Thymus (tissue), 14 donors: ENCODE measurements at places on chromosomes 12 and 14. TPM values are rescaled to one million over a fixed set of nuclear protein-coding genes. Genes with fewer than 3 reads are reported as not detected.

- H3K4me3 ChIP-seq = no peak overlapping the region
- H3K27me3 ChIP-seq = no peaks in the 10 kb centered on the region
- no peak overlapping the region for H3K27ac ChIP-seq
- no peaks in the 10 kb centered on the region for H3K4me1 ChIP-seq
- H3K36me3 ChIP-seq = no peaks in the 10 kb centered on the region
Measured at GRCh38 chr12:92899386-92900001, 29.6 kb downstream of the EEA1 start.

GRCh38 chr12:83122623-83122934 is 435.9 kb downstream of the TMTC2 start:
- no peaks in the 10 kb centered on the region for H3K27me3 ChIP-seq
- H3K36me3 ChIP-seq = no peaks in the 10 kb centered on the region
- H3K4me1 ChIP-seq = no peaks in the 10 kb centered on the region

DNA sequence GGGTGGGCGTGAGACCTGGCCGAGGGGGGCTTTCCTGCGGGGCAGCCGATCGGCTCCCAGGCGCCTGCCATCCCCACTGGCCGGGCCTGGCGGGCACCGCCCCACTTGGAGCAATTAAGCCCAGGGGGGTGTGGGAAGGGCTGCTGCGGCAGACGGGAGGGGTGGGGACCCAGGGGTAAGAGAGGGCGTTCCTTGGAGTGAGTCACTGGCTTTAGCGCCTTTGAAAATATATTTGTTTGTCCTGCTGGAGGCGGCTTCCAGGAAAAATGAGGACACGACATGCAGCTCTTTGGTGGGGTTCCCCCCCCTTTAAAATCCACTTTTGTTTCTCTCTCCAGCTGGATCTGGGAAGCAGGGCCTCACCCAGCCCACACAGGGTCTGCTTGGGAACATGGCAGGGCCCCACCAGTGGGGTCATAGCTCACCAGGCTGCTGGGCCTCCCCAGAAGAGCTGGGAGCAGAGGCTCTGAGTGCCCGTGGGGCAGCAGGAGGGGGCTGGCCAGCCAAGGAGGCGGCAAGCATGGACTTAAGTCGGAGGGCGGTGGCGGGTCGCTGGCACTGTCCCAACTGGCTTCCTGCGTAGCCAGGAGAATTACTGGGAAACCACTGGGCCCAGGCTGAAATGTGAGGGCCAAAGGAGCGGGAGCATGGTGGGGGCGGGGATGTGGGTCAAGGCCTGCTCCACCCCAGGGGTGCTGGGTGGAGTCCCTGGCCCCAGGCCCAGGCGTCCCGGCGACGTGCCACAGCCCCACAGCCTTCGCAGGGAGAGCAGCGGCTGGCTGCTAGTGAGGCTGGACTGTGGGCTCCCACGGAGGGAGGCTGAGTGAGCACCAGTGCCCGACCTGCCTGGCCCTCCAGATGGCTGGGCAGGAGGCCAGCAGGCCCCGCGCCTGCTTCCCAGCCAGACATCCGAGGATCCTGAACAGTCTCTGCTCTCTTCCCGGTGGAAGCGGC is 128.0 kb downstream of the RFLNA start:
- H3K4me3 ChIP-seq = no peak overlapping the region
- H3K27me3 ChIP-seq = no peaks in the 10 kb centered on the region
- H3K4me1 ChIP-seq = no peaks in the 10 kb centered on the region
- DNase-seq = no peak

GRCh38 chr12:122895704-122896636 is at the start of gene VPS37B:
Gene VPS37B, minus strand, starts transcription at chr12:122896124. Its CDS starts 62 bp downstream, at chr12:122896062.
- no peak for DNase-seq
- H3K36me3 ChIP-seq = no peaks in the 10 kb centered on the region
- H3K4me1 ChIP-seq = peaks cover 76% of the 10 kb centered on the region
- no peaks in the 10 kb centered on the region for H3K27me3 ChIP-seq

- no peaks in the 10 kb centered on the region for H3K36me3 ChIP-seq
- H3K4me3 ChIP-seq = no peak overlapping the region
- no peak overlapping the region for H3K27ac ChIP-seq
- DNase-seq = no peak
Measured at GRCh38 chr14:77812028-77812427, 12.1 kb downstream of the ADCK1 start.

- H3K36me3 ChIP-seq = peaks cover 24% of the 10 kb centered on the region
- H3K4me3 ChIP-seq = peak overlapping the region; percentile 66
- H3K27me3 ChIP-seq = no peaks in the 10 kb centered on the region
- no peak overlapping the region for H3K27ac ChIP-seq
Measured at GRCh38 chr14:77707355-77707723, 484 bp downstream of the ALKBH1 start.

DNA sequence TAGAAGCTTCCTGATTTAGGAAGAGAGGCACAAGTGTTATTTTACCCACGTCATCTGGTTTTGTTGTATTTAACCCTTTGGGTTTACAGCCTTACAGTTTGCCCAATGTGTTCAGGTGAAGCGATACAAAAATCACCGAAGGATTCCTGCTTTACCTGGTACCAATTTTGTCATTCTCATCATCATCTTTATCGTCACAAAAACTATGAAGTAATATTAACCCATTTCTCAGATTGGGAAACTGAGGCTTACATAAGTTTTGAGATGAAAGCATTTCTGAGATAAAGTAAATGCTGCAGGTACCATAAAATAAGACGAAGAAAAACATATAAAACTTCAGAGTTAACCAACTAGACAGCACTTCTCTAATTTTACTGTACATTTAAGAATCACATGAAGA is 370.6 kb upstream of the OR4E1 start:
- peaks cover 41% of the 10 kb centered on the region for H3K4me1 ChIP-seq
- H3K27ac ChIP-seq = no peak overlapping the region

- H3K27ac ChIP-seq = no peak overlapping the region
- no peaks in the 10 kb centered on the region for H3K36me3 ChIP-seq
- H3K4me3 ChIP-seq = no peak overlapping the region
- H3K27me3 ChIP-seq = no peaks in the 10 kb centered on the region
Measured at GRCh38 chr12:82593143-82593542, 93.6 kb upstream of the TMTC2 start.

DNA sequence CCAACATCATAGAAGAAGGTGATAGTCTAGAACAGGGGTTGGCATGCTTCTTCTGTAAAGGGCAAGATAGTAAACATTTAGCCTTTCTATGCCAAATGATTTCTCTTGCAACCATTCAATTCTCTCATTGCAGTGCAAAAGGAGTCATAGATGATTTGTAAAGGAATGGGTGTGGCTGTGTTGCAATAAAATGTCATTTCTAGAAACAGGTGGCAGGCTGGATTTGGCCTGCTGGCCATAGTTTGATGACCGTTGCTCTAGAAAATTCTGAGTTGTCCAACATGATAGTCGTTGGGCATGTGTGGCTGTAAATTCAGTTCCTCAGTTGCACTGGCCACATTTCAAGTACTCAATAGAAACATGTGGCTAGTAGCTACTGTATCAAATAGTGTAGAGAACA is 21.7 kb downstream of the SMCO2 start:
- no peaks in the 10 kb centered on the region for H3K36me3 ChIP-seq
- H3K4me3 ChIP-seq = no peak overlapping the region
- H3K4me1 ChIP-seq = peaks cover 22% of the 10 kb centered on the region
- no peaks in the 10 kb centered on the region for H3K27me3 ChIP-seq

DNA sequence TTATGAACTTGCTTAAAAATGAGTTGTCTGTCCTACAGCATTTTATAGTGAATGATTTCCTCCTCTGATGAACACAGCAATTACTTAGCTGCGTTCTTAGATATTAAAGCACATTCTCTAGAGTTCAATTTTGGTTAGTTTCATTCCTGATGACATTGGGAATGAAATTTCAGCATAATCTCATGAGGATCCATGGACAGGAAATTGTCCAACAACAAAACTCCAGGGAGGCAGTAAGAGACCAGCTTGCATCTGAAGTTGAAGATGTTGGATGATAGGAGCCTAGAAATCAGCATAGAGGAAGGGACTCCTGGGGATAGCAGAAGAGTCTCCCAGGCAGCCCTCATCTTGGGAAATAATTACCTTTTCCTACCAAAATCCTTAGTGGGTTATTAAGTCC is 128.7 kb upstream of the RAP1B start:
- H3K4me3 ChIP-seq = no peak overlapping the region
- H3K36me3 ChIP-seq = no peaks in the 10 kb centered on the region
- DNase-seq = no peak
- H3K4me1 ChIP-seq = peaks cover 15% of the 10 kb centered on the region
- no peaks in the 10 kb centered on the region for H3K27me3 ChIP-seq
- H3K27ac ChIP-seq = peak overlapping the region; percentile 62

GRCh38 chr14:104142946-104143470 is 4.6 kb downstream of the KIF26A start:
- no peaks in the 10 kb centered on the region for H3K36me3 ChIP-seq
- no peak overlapping the region for H3K27ac ChIP-seq
- peaks cover 30% of the 10 kb centered on the region for H3K27me3 ChIP-seq
- H3K4me1 ChIP-seq = no peaks in the 10 kb centered on the region
- no peak overlapping the region for H3K4me3 ChIP-seq

DNA sequence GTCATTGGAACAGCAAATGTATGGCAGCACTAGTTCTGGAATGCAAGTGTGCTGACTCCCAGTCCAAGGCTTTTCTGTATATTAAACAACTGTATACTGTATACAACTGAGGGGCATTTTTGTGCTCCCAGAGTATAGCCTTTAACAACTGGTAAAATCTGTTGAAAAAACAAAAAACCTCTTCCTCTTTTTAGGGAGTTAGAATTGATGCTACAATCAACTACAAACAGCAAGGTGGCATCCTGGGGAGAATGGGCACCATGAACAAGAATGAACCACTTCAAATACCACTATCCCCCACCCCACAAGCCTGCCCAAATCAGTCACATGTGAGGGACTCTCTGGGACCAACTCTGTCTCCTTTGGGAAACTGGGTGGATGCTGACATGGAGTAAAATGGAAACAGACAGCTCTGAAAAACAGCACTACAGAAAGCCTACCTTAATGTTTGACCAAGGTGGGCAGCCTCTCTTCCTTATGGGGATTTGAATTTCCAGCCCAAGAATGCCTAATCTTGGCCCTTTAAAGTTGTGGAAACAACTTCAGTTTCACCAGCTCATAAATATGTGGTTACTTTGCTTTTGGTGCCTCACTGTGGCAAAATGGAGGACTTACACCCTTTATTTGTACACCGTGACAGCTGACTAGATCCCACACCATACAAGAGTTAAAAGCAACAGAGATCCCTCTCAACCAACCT is 7.5 kb downstream of the VTI1B start:
- H3K27ac ChIP-seq = no peak overlapping the region
- H3K4me3 ChIP-seq = no peak overlapping the region
- DNase-seq = peak; percentile 14

- H3K4me1 ChIP-seq = no peaks in the 10 kb centered on the region
- H3K36me3 ChIP-seq = peaks cover 11% of the 10 kb centered on the region
Measured at GRCh38 chr14:94042433-94043091, 16.4 kb downstream of the OTUB2 start.

DNA sequence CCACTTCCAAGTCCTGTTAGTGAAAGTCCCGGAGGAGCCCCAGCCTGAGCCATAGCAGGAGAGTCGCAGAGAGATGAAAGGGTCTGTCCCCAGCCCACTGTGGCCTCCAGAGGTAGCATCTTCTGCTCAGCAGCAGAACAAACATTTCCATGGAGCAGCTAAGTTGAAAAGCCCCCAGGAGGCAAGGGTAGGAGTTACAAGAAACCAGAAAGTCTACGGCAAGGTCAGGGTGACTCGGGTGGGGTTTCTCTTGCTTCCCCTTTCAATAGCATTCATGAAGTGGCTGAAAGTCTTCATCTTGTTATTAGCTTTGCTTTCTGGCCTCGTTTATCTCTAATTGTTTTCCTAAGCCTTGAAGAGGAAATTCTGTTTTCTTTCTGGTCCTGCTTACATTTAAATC is 151.2 kb upstream of the DIO3 start:
- H3K4me1 ChIP-seq = no peaks in the 10 kb centered on the region
- H3K36me3 ChIP-seq = no peaks in the 10 kb centered on the region
- no peak for DNase-seq

DNA sequence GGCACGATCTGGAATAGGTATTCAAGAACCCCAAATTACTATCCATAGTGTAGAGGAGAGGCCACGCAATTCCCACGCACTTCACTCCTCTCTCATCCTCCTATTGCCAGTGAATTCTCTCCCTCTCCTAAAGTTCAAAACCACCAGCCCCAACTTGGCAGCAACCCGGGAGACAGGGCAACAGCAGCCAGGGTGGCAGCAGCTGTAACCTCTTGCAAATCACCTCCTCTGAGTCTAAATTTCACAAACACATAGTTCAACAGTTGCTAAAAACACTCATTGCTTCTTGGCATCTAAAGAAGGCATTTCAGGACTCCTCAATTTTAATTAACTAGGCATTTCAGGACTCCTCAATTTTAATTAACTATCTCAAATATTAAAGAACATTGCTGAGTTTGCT is 37.7 kb upstream of the MANSC4 start:
- H3K4me1 ChIP-seq = no peaks in the 10 kb centered on the region
- peaks cover 3% of the 10 kb centered on the region for H3K27me3 ChIP-seq
- H3K36me3 ChIP-seq = no peaks in the 10 kb centered on the region
- H3K4me3 ChIP-seq = no peak overlapping the region
- no peak for DNase-seq

GRCh38 chr14:21933681-21934080 is 260.1 kb upstream of the OR4E1 start:
- no peaks in the 10 kb centered on the region for H3K27me3 ChIP-seq
- no peak for DNase-seq
- H3K4me3 ChIP-seq = no peak overlapping the region

DNA sequence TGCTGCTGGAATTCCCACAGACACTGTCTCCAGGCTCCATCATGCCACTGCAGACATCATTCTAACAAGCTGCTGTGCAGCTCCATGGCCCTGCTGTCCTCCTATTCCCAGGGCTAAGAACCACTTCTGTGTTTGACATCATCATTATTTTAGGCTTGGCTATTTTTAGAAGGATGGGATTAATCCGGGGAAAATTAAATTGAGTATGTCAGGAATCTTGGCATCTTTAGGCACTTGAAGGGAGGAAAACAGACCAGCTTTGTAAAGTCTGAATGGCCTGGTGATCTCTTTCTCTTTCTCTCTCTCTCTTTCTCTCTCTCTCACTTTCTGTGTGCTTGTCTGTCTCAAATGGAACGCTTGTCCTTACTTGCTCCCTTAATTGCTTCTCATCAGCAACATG is 568.3 kb upstream of the FLRT2 start:
- no peak overlapping the region for H3K27ac ChIP-seq
- H3K4me1 ChIP-seq = no peaks in the 10 kb centered on the region
- H3K27me3 ChIP-seq = no peaks in the 10 kb centered on the region
- no peak overlapping the region for H3K4me3 ChIP-seq
- H3K36me3 ChIP-seq = no peaks in the 10 kb centered on the region

- H3K4me1 ChIP-seq = no peaks in the 10 kb centered on the region
- no peak overlapping the region for H3K27ac ChIP-seq
- no peaks in the 10 kb centered on the region for H3K36me3 ChIP-seq
- no peak for DNase-seq
- no peaks in the 10 kb centered on the region for H3K27me3 ChIP-seq
Measured at GRCh38 chr14:101577221-101577909, 16.1 kb downstream of the DIO3 start.

Gene TMEM253
- polyA plus RNA-seq = 0.98 TPM

Gene MMP19
- 19.9 TPM for polyA plus RNA-seq

Gene ASB2
- polyA plus RNA-seq = 2.6 TPM

Gene NUAK1
- 4.3 TPM for polyA plus RNA-seq

Gene P2RX7
- 2.3 TPM for polyA plus RNA-seq

Gene CCNB1IP1
- 58.6 TPM for polyA plus RNA-seq

Gene PLXNC1
- polyA plus RNA-seq = 3.7 TPM

Gene PTPN21
- polyA plus RNA-seq = 3.5 TPM

Gene COX8C
- not detected for polyA plus RNA-seq

Gene MSRB3
- 9.7 TPM for polyA plus RNA-seq

Gene FGD6
- 2.3 TPM for polyA plus RNA-seq

Gene KRT78
- polyA plus RNA-seq = 7.2 TPM

Gene SERPINA3
- 120 TPM for polyA plus RNA-seq

Gene LRRC43
- 0.32 TPM for polyA plus RNA-seq

Gene RDH5
- polyA plus RNA-seq = 7.6 TPM

Gene HPD
- 0.87 TPM for polyA plus RNA-seq
